DND-41 (cell line): ENCODE measurements at places on chromosomes 13 and 19.

- DNase-seq, result no peak
These were observed 184.9 kb downstream of the PTPRS start for GRCh38 chr19:5155586-5156210.

DNA sequence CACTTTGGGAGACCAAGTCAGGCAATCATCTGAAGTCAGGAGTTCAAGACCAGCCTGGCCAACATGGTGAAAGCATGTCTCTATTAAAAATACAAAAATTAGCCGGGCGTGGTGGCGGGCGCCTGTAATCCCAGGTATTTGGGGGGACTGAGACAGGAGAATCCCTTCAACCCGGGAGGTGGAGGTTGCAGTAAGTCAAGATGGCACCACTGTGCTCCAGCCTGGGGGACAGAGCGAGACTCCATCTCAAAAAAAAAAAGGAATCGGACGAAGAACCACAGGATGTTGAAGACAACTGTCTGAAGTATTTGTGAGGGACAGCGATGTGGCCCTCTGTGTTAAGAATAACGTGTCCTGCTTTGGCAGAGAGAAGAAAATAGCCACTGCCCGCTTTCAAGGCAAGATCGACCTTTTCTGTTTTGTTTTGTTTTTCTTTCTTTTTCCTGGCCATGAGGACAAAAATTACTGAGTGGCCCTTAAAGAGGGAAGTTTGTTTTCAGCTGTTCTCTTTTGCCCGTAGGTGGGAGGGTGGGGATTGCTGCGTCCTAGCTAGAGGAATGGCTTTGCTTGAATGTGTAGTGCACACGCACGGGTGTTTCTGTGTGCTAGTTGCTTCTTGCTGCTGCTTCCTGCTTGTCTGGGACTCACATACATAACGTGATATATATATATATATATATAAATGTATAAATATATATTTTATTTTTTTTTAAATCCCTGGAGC lies 6.2 kb upstream of the PRKCG start:
- DNase-seq, result no peak

DNA sequence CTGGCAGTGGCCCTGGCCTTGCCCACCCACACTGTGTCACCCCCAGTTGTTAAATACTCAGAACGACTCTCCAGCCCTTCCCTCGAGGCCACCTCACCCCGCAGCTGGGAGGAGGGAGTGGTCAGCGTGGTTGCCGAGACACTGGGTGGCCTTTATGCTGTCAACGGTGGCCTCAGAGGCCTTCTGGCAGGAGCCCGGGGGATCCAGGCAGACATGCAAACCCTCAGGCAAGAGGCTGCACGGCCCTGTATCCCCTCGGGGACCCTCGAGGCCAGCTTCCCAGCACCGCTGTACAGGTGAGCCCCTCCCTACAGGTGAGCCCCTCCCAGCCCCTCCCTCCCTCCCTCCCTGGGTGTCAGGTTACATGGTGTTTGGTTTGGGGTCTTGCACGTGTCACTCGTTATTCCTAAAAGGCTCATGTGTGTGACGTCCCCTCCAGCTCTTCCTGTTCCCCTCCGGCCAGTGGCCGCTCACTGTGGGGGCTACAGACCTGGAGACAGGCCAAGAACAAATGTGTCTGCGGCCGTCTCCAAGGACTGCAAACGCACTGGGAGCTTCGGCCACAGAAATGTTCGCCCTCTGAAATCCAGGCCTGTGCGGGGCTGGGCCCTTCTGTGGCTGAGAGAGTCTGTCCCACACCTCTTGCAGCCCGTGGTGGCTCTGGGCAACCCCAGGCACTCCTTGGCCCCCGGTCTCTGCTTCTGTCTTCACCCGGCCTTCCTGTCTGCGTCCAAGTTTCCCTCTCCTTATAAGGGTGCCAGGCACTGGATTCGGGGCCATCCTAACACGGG lies at the start of gene TEKTIP1:
TSS of gene TEKTIP1 (plus strand) at position 210 of the 791 bp plus-strand sequence. CDS start at position 214, 4 bp downstream.
- no peak for DNase-seq

- no peak for DNase-seq
These were observed 28.5 kb downstream of the GSX1 start for GRCh38 chr13:27820524-27821482.

- no peak for DNase-seq
These were observed 4.9 kb downstream of the ACTMAP start for GRCh38 chr19:40745402-40745780.

- DNase-seq, result no peak
These were observed 12.1 kb upstream of the ZNF254 start for GRCh38 chr19:24074720-24075454.

- no peak for DNase-seq
These were observed 230.6 kb upstream of the DACH1 start for GRCh38 chr13:72097568-72097967.
